ENCODE measurements at places on chromosomes 2 and 18.

- no peak for DNase-seq
Observed at GRCh38 chr2:143730155-143730952, 601.1 kb downstream of the ARHGAP15 start.

- no peak for DNase-seq
Observed at GRCh38 chr2:191691016-191691735, 13.2 kb downstream of the NABP1 start.

GRCh38 chr18:62186499-62186773 lies 420 bp downstream of the PIGN start:
- DNase-seq: no peak

DNA sequence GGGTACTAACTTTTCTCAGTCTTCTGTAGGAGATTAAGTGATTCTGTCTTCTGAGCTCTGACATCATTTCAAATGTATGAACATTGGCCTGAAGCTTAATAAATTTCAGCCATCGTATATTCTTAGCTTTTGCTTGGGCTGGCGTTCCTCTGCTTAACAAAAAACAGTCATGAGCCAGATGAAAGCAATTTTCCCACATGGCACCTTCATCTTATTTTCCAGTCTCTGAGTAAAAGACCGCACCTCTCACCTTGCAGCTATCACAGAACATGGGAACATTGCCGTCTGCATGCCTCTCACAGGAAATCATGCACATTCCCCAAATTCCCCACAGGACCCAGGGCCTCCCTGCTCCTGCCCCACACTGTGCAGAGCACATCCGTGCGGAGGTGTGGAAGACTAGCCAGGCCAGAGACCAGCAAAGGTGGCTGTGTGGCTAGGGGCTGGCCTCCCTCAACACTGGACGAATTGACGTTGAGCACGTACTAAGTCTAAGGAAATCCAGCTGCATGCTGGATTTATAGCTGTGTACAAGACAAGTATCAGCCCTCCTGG lies 531.8 kb upstream of the ID2 start:
- no peak for DNase-seq

GRCh38 chr2:167861574-167862193 lies 385.7 kb downstream of the STK39 start:
- no peak for DNase-seq

DNA sequence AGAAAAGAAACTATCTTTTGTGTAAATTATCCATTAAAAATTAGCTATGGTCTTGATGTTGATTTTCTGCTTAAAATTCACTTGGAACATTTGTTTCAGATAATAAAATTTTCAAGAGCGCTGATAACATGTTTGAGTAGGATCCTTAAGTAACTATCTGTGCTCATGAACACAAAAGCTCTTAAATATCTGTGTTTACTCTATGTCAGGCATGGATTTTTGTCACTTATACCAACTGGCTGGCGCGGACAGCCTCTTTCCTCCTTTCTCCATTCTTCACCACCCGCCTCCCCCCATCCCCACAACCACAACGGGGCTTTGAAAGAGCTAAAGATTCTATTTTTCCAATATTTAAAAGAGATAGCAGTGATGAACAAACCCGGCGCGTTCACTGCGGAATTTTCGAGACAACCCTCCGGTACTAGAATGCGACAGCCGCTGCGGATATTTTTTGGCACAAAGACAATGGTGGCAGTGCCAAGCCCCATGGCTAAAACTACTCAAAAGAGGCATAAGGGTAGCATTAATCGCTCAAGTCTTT lies 181.5 kb downstream of the TCF4 start:
- DNase-seq: no peak

GRCh38 chr2:42368817-42369531 lies 8.0 kb upstream of the COX7A2L start:
- DNase-seq: no peak

GRCh38 chr2:40487602-40488001 lies 35.7 kb upstream of the SLC8A1 start:
- no peak for DNase-seq

- DNase-seq: no peak
Observed at GRCh38 chr2:151262629-151263028, 966 bp upstream of the RBM43 start.

DNA sequence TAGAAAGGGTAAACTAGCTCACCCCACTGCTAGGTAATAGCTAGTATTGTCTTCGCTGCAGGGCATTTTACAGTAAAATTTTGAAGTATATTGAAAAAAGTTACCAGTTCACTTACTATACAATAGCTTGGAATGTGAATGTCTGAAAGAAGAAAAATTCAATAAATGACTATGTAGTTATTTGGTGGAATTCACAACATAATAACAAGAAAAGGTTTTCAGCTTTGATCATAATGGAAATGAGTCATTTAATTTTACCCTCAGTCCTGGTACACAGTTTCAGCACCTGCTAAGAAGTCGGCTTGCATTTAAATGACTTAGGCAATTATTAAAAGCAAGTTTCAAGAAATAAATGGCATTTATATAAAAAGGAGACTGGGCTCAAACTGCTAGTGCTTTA lies 90.4 kb downstream of the NUP35 start:
- no peak for DNase-seq

DNA sequence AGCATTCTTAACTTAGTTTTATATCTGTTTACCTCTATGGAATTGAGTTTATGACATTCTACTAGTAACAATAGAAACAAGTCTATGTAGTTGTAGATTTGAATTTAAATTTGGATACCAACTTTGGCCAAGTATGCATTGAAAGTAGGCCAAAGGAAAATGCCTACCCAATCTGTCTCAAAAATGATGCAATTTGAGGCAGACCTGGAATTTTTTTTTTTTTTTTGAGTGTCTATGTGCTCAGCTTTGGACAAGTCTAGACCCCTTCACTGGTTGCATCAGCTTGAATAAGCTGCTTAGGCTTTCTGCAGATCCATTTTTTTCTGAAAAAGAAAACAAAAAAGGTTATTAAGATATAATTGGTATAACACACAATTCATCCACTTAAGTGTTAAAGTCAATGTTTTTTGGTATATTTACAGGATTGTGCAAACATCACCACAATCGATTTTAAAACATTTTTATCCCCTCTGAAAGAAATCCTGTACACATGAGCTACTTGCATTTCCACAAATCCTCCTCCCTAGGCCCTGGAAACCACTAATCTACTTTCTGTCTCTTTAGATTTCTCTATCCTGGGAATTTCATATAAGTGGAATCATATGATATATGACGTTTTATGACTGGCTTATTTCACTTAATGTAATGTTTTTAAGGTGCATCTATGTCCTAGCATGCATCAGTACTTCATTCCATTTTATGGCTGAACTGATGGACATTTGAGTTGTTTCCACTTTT lies 185.1 kb upstream of the CCDC68 start:
- DNase-seq: no peak

DNA sequence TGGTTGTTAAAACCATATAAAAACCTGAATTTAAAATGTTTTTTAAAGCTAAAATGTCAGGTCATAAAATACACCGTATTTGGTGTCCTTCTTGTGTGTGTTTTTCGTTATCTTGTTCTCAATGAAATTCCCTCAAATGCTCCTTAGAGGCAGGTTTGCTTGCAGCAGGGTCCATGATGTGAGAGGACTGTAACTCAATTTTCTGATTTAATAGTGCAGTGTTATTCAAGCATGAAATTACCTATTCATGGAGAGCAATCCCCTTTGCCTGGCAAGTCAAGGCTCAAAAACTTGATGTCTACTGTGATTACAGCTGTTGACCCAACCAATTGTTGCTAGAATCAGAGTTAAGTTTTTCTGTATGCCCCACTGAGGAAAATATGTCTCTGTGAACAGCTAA lies 318.2 kb downstream of the GALNT13 start:
- no peak for DNase-seq

- DNase-seq: no peak
Observed at GRCh38 chr2:213004197-213004821, 147.1 kb downstream of the IKZF2 start.

DNA sequence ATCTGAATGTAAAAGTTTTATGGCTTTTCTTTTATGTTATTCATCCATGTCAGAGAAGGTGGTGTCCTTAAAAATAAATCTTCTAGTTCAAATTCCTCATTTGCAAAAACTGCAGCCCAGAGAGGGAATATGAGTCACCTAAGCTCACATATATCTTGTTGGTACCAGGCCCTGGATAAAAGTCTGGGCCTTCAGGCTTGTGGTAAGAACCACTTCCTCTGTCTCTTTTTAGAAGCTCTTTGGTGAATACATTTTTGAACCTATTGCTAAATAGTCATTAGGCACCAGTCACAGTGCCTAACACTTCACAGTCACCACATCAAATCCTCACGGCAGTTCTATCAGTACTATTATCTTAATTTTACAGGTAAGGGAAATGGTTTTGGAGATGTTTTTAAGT lies 199.2 kb downstream of the KCNS3 start:
- no peak for DNase-seq

- no peak for DNase-seq
Observed at GRCh38 chr2:109637749-109638570, 23.8 kb downstream of the SOWAHC start.

GRCh38 chr2:202717598-202718310 lies 83.0 kb downstream of the FAM117B start:
- no peak for DNase-seq

DNA sequence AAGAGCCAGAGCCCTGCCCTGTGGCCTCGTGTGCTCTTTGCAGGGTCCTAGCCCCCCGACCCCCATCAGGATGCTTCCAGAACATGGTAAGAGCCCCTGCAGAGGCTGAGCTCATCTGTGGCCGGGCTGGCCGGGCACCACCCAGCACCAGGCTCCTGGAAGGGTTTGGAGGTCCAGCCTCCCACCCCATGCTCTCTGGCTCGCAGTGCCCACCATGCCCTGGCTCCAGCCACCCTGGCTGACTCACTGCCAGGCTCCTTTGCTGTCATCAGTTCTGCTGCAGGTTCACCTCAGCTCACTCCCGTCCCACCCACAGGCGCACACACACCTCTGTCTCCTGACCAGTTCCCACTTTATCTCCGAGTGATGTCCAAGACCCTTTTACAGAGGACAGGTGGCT lies 37.5 kb downstream of the EIF4E2 start:
- DNase-seq: no peak

GRCh38 chr18:37534627-37535026 lies 31.0 kb downstream of the CELF4 start:
- DNase-seq: no peak

DNA sequence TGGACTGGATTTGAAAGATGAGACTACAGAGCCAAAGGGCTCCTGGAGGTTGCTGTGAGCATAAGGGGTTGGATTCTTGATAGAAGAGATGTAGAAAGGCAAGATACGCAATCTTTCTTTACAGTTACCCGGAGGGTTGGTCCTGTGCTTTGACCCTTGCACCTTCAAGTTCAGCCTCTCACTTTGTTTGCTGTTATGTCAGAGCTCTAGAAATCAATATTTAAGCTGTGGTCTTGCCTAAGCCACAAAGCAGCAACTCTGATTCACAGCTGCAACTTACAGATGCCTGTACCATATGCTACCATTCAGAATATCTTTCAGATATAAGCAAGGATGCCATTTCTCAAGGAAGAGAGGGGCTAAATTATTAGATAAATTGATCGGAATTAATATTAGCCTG lies 943.1 kb upstream of the LRRTM1 start:
- DNase-seq: no peak

- DNase-seq: no peak
Observed at GRCh38 chr2:2879781-2880180, 497.8 kb downstream of the EIPR1 start.

- DNase-seq: no peak
Observed at GRCh38 chr2:231854616-231855125, 68.4 kb downstream of the COPS7B start.

GRCh38 chr2:24262421-24262970 lies 87.6 kb downstream of the FAM228A start:
- DNase-seq: no peak

DNA sequence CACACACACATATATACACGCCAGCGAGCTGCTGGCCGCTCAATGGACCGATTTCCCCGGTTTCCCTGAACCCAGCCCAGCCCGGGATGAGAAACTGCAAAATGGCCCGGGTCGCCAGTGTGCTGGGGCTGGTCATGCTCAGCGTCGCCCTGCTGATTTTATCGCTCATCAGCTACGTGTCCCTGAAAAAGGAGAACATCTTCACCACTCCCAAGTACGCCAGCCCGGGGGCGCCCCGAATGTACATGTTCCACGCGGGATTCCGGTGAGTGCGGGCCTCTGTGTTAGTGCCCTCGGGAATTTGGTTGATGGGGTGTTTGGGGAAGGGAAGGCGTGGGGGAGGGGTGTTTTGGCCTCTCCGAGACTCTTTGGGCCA lies 392 bp downstream of the ST8SIA3 start:
- no peak for DNase-seq

- no peak for DNase-seq
Observed at GRCh38 chr2:102540882-102541281, 67.9 kb downstream of the SLC9A4 start.

DNA sequence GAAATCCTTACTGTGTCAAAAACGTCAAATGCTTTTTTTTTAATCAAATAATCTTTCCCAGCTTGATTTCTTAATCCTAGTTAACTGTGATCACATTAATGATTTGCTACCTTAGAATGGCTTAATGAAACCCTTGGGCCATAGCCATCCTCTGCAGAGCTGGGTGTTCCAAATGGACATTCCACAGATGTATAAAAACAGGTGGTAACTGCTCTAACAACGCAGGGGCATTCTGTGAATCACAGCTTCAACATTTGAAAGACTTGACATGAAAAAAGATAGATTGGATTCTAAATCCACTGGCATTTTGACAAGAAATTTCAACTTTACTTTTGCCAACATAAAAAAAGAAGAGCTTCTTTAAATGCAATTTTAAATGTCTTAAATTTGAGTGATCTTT lies 69.8 kb upstream of the RASGRP3 start:
- no peak for DNase-seq

- no peak for DNase-seq
Observed at GRCh38 chr2:20175931-20176330, 49.0 kb downstream of the SDC1 start.

GRCh38 chr2:55431982-55432627 lies 12.4 kb upstream of the CCDC88A start:
- DNase-seq: no peak

GRCh38 chr2:3762771-3763447 lies 59.5 kb downstream of the DCDC2C start:
- no peak for DNase-seq

DNA sequence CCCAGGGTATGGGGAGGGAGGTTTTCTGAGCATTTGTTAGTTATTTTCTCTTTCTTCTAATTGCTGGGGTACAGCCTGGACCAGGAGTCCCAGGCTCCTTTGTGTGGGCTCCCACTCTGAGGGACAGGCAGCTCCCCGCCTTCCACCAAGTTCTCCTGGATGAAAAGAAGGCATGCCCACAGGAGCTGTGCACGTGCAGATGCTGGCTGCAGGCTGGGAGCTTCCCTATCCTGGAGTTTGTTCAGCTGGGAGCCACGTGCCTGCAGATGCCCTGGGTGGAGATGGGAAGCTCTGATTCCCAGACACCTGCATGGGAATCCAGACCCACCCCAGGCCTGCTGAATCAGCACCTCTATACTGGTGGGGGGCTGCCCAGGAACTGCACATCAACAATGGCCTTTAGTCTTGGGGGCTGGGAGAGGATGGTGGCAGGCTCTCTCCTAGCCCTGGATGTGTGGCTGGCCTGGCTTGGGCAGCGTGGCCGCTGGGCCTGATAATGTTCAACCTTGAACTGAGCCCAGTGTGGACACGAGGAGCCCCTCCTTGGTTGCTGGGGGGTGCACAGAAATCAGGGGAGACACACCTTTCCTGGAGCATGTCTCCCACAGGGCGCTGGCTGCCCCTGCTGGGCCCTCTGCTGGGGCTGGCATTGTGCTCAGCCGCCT lies 233.6 kb upstream of the HS6ST1 start:
- no peak for DNase-seq
